Calu3 (cell line): ENCODE measurements at places on chromosomes 11 and 22. TPM values are rescaled to one million over a fixed set of nuclear protein-coding genes. Genes with fewer than 3 reads are reported as not detected.

The C11orf65 gene
- total RNA-seq, result not detected in 2 replicates

The OR6T1 gene
- total RNA-seq, result not detected in 2 replicates

The KCNJ1 gene
- 0.17 TPM in 1 of 2 replicates, not detected in the other for total RNA-seq

The NECTIN1 gene
- total RNA-seq, result 22.1 and 28.5 TPM in 2 replicates

The C22orf15 gene
- total RNA-seq, result not detected in 2 replicates

The IL17REL gene
- not detected in 2 replicates for total RNA-seq

The CNTN5 gene
- total RNA-seq, result not detected in 2 replicates

The MYO7A gene
- 3.7 and 5.2 TPM in 2 replicates for total RNA-seq

The OR5B21 gene
- not detected in 2 replicates for total RNA-seq

The MRGPRE gene
- not detected in 2 replicates for total RNA-seq

The TRIM51 gene
- total RNA-seq, result not detected in 2 replicates

The TTC36 gene
- 0.38 and 0.39 TPM in 2 replicates for total RNA-seq

The PHLDB1 gene
- 30.3 and 37.1 TPM in 2 replicates for total RNA-seq

The CCDC15 gene
- total RNA-seq, result 2.3 TPM in 2 replicates

The MS4A14 gene
- total RNA-seq, result not detected in 2 replicates

The ESRRA gene
- 53.4 and 59.7 TPM in 2 replicates for total RNA-seq

The MMP27 gene
- not detected in 2 replicates for total RNA-seq

The ASPHD2 gene
- 0.40 and 0.71 TPM in 2 replicates for total RNA-seq

The OR6A2 gene
- 0.09 TPM in 1 of 2 replicates, not detected in the other for total RNA-seq

The NAALAD2 gene
- total RNA-seq, result 0.22 and 0.38 TPM in 2 replicates

The XKR3 gene
- not detected in 2 replicates for total RNA-seq

The CARD18 gene
- not detected in 2 replicates for total RNA-seq

The NRXN2 gene
- not detected in 2 replicates for total RNA-seq

The VSTM5 gene
- total RNA-seq, result 0.71 and 0.76 TPM in 2 replicates

The TMPRSS13 gene
- total RNA-seq, result 1.4 and 2.3 TPM in 2 replicates

The FAM227A gene
- 9.6 and 10.8 TPM in 2 replicates for total RNA-seq

The POTEH gene
- not detected in 2 replicates for total RNA-seq

The POGLUT3 gene
- total RNA-seq, result 16.4 and 16.9 TPM in 2 replicates

The HORMAD2 gene
- total RNA-seq, result not detected in 2 replicates

The OR4A5 gene
- not detected in 2 replicates for total RNA-seq

The TRIM49 gene
- not detected in 2 replicates for total RNA-seq

The SLC29A2 gene
- 37.7 and 40.4 TPM in 2 replicates for total RNA-seq

The OR8A1 gene
- not detected in 2 replicates for total RNA-seq

The ANO1 gene
- total RNA-seq, result 10.4 and 17.8 TPM in 2 replicates

The OR52N4 gene
- not detected in 2 replicates for total RNA-seq

The PLAAT5 gene
- 0.42 and 0.57 TPM in 2 replicates for total RNA-seq

The SYCE3 gene
- total RNA-seq, result not detected in 2 replicates

The MRGPRX1 gene
- total RNA-seq, result not detected in 2 replicates

The HBE1 gene
- not detected in 2 replicates for total RNA-seq

The SLC5A12 gene
- not detected in 2 replicates for total RNA-seq

The KRTAP5-9 gene
- total RNA-seq, result 0.56 TPM in 1 of 2 replicates, not detected in the other

The CCDC116 gene
- 0.17 TPM in 1 of 2 replicates, not detected in the other for total RNA-seq

The WNT7B gene
- 97.0 and 100.0 TPM in 2 replicates for total RNA-seq
